ENCODE measurements at places on chromosomes 4 and X. TPM values are rescaled to one million over a fixed set of nuclear protein-coding genes. Genes with fewer than 3 reads are reported as not detected.

NPY2R gene
- total RNA-seq: 0.46 TPM

HELQ gene
- 14.6 TPM for total RNA-seq

GPC3 gene
- total RNA-seq: 10.8 TPM

PPARGC1A gene
- total RNA-seq: 40.0 TPM

ASB9 gene
- not detected for total RNA-seq

PLP1 gene
- 14.9 TPM for total RNA-seq

All from lower leg skin (tissue), 4 donors.